NCI-H1436 treated with DMSO at 0.1 percent for 48 hours (cell line): ENCODE measurements at places on chromosomes 16 and 17.

DNA sequence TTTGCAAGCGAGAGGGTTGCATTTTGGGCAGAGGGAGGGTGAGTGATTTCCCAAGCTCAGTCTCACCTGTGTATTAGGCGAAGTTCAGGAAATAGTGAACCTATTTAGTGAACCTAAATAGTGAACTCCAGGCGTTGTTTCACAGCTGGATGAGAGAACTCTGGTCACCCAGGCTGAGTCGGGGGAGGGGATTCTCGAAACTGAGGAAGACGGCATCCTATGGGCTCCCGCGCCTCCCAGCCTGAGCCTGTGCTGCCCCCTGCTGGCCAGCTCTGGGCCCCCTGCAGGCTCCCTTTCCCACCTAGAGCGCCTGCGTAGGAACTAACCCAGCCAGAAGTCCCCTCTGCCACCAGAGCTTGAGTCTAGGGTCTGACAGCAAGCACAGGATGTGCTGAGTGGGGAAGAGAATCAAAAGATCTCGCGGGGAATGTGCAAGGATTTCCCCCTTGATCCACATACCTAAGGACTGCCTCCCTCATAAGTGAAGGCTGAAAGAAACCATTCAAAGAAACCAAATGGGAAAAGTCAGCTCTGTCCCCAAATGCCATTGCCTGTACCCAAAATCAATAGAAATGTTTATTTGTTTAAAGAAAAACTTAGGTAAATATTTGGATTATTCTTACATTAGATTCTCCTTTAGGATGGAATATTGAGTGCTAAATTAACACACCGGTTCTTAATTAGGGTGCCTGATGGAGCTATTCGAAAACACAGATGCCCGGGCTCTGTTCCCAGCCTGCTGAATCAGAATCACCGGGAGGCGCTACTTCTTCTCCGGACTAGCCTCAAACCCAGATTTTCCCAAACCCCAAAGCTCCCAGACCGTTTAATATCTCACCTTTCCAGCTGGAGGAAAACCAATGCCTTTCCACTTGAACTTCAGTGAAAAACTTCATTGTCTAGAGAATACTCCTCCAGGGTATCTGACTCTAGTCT lies 14.8 kb upstream of the MARVELD3 start:
- no peak for DNase-seq

GRCh38 chr17:75109046-75109406 lies 743 bp upstream of the ARMC7 start:
- DNase-seq, result no peak

DNA sequence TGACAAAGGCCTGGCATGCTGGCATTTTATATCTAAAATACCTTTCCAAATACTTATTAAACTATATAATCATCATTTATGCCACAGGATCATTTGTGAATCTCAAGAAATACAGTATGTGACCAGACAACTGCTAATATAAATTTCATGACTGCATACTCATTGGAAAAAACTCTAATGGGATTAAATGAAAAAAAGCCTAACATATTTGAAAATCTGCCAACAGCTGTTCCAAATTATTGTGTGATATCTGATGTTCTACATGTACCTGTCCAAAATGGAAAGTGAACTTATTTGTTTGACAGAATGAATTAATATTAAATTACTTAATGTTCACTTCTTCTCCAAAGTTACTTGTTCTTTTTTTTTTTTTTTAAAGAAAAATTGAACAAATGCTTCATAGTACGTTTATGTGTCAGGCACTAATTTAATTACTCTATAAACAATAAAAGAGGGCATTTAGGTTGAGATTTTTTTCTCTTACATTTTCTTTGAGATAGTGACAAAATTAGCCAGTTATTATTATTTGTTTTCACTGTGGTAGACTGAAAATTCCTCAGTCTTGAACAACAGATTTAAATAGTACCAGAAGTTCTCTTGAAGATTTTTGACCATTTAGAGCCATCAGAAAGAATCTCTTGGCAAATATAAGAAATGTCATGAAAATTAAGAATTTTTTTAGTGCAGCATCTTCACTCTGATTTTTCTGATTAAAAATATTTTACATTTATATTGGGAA lies 114.0 kb downstream of the FTO start:
- no peak for DNase-seq

DNA sequence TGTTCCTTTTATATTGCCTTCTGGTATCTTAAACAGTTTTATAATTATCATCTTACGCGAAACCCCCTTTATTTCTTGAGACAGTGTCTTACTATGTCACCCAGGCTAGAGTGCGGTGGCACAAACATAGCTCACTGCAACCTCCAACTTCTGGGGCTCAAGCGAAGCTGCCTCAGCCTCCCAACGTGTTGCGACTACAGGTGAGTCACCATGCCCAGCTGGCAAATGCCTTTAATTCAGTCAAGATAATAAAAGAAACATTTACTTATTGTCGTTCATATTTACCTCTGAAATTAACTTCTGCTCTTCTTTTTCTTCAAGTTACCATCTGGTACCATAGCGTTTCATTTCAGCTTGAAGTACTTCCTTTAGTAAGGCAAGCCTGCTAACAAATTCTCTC lies 43.9 kb downstream of the FBXL20 start:
- DNase-seq, result no peak

- DNase-seq, result no peak
These were observed 108.1 kb upstream of the ERCC4 start for GRCh38 chr16:13811834-13812233.

DNA sequence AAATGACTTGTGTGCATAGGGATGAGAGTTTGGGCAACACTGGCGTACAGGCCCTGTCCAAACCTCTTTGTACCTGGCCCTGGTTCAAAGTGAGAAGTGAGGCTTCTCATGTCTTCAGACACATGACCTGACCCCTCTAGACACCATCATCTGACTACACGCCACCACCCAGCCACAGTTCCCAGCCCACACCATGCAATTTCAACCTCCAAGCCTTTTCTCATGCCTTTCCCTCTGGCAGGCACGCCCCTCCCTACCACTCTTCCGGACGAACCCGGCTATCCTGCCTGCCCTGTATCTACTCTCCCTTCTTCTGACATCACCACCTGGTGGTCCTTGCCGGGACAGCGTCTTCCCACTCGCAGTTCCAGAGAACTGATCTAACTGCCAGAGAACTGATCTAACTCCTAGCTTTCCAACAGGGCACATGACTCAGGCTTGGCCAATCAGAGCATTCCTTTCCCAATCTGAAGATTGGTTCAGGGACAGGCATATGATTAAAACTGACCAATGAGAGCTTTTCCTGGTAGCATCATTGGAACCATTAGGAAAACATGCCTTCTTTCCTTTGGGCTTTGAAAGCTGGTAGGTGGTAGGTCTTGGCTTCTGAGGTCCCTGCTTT lies 27.1 kb upstream of the IL21R start:
- DNase-seq, result no peak

DNA sequence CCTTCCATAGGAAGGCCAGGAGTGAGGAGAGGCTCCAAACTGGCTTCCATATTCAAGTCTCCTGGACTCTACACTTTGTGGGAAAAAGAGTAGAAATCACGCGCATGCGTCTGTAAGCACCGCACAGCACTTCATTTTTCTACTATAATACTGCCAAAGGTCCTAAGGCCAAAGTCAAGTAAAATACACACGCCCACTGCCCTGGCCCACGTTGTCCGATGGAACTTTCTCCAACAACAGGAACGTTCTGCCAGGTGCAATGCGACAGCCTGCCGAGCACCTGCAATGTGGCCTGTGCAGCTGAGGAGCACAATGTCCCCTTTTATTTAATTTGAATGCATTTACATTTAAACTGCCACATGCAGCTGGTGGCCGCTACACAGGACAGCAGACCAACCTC lies 23.5 kb downstream of the DNASE1 start:
- no peak for DNase-seq

DNA sequence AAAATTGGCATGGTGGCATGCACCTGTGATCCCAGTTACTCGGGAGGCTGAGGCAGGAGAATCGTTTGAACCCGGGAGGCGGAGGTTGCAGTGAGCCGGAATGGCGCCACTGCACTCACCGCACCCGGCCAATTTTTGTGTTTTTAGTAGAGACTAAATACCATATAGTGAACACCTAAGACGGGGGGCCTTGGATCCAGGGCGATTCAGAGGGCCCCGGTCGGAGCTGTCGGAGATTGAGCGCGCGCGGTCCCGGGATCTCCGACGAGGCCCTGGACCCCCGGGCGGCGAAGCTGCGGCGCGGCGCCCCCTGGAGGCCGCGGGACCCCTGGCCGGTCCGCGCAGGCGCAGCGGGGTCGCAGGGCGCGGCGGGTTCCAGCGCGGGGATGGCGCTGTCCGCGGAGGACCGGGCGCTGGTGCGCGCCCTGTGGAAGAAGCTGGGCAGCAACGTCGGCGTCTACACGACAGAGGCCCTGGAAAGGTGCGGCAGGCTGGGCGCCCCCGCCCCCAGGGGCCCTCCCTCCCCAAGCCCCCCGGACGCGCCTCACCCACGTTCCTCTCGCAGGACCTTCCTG lies at the start of gene HBQ1:
Gene HBQ1, plus strand, starts transcription at position 359 of the 575 bp plus-strand sequence. Its CDS starts 28 bp downstream, at position 387.
- DNase-seq, result no peak

GRCh38 chr16:81767987-81768592 lies 11.0 kb upstream of the PLCG2 start:
- no peak for DNase-seq

DNA sequence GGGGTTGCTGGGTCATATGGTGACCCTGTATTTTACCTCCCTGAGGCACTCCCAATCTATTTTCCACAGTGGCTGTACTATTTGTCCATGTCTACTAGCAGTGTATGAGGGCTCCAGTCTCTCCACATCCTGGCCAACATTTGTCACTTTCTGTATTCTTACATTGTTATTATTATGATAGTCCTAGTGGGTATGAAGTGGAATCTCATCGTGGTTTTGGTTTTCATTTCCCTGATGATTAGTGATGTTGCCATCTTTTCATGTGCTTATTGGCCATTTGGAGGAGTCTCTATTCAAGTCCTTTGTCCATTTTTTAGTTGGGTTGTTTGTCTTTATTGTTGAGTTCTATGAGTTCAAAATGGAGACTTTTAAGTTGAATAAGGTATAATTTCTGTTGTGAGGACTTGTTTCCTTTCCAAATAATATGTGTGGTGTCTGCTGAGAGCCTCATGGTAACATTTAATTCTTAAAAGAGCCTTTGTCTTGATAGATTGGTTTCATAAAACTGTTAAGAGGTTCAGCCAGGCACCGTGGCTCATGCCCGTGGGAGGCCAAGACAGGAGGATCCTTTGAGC lies 108.2 kb downstream of the RPTOR start:
- no peak for DNase-seq

DNA sequence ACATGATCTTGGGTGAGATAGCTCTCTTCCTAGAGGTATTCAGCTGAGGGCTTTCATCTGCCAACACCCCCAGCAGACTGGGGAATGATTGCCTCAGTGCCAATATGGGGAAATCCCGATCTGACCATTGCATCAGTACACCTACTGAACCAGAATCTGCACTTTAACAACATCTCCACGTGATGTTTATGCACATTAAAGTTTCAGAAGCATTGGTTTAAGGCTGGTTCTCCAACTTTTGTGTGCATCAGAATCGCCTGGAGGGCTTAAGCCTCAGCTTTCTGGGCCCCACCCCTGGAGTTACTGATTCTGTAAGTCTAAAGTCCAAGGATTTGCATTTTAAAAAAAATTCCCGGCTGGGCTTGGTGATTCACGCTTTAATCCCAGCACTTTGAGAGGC lies 123.6 kb upstream of the MED13 start:
- no peak for DNase-seq

DNA sequence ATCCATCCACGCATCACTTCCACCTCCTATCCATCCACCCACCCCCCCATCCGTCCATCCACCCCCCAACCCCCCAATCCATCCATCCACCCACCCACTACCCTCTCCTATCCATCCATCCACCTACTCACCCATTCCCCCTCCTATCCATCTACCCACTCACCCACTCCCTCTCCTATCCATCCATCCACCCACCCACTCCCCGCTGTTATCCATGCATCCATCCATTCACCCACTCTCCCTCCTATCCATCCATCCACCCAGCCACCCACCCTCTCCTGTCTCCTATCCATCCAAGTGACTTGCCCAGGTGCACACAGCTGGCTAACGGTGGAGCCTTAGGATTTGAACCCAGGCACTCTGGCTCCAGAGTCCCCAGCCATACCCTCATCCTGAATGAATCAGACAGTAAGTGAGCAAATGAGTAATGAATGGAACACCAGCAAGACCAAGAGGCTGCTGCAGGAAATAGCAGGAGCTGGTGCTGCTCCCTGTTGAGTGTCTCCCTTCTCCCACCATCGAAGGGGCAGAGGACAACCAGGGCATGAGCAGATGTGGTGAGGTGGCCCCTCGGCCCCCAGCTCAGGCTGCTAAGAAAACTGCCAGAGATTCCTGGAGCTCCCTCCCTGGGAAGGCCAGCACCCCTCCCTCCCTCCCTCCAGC lies 62.5 kb downstream of the LITAF start:
- DNase-seq, result no peak

GRCh38 chr16:68335175-68335574 lies 24.4 kb downstream of the PRMT7 start:
- DNase-seq, result no peak

- no peak for DNase-seq
These were observed 354.3 kb downstream of the C16orf95 start for GRCh38 chr16:86962913-86963312.

DNA sequence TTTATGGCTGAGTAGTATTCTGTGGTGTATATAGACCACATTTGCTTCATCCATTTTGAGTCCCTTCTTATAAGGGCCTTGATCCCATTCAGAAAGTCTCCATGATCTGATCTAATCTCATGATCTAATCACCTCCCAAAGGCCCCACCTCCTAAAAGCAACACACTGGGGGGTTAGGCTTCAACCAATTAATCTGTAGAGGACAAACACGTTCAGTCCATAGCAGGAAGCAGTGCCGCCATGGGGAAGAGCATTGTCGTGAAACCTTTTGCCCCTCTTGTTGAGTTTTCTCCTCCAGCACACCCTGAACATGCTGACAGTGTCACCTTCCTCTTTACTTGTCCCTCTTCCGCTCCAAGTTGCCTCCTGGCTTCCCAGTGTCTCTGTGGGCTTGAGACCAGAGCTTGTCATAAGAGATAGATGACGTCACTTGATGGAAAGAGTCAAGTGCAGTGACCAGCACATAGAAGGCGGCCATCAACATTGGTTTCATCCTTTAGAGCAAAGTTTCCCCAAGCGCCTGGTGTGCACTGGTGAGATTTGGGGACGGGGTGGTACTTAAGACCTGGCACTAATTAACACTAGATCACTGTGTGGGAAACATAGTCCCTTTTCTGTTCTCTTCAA lies 74.1 kb downstream of the PRKCB start:
- no peak for DNase-seq

GRCh38 chr16:54118846-54119245 lies 167.7 kb downstream of the IRX3 start:
- DNase-seq, result no peak
